ENCODE measurements at places on chromosomes 2 and 18.

- no peak for DNase-seq
Observed at GRCh38 chr2:64260817-64261216, 116.6 kb upstream of the PELI1 start.

DNA sequence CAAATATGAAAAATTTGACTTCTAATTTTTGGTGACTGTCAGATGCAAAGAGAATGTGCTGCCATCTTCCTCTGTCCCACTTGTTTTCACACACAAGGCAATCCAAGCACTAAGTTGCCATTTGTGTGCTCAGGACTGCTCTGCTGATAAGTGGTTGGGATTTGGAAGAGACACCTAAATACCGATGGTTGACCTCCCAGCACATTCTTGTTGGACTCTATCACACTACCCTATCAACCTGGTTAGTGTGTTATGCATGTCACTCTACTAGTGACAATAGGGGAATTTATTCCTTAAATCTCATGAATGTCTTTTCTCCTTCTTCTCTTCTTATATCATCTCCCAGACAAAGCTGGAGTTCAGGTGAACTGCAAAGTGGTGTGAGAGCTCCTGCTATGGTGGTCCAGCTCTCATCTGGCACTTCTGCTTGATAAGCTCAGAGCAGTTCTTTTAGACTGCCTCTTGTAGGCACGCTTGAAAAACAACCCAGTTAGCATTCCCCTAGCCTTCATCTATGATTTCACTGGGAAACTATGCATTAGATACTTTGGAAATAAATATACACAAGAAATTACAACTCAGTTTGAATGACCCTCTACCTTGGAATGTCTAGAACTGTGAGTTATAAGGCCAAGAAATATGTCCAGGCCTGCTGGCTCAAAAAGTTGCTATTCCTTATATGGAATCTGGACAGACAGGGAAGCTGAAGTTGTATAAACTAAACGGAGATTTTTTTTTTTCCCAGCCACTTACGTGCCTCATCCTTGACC is 404.8 kb downstream of the MEIS1 start:
- DNase-seq, result peak; percentile 98

DNA sequence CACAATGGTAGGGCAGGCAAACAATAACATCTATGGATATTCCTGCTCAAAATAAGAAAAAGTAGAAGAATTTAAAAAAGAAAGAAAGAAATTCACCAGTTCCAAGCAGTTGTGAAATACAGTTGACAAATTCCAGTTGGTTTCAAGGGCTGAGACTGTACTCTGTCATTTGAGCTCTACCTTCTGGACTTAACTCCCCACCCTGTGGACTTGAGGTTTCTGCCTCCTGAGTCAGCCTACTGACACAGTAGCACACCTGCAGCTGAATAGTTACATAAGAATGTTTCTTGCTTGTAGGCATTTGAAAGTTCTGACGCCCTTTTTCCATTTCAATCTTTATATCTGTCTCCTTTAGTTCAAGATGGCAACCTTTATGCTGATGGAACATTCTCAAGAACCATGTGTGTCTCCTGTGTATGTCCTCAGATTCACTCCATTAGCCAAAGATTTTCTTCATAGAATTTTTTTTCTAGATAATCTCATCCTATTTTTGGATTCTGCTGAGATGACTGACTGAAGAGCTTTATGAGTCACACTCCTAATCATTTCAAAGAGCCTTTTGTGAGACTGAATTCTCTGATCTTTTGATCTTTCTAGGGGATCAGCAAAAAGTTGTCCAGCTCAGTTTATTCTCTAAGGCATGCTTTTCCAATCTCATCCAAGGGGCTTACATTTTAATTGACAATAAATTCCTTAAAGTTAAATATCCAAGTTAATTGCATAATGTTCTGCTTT is 19.1 kb downstream of the NETO1 start:
- no peak for DNase-seq

DNA sequence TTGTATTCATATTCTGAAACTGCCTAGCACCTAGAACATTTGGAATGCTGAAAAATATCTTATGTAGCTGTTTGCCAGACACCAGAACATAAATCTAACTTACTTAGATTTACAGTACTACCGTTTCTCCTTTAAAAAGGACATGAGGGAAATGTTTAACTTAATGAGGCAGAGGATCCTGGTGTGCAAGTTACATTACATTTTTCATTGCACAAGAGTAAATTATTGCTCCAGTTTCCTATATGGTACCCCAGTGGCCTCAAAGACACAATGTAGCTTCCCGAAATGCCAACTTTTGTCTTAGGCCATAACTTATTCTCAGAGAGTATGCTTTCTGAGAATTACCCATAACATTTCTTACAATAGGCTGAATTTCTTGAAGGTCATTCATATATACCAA is 105.5 kb upstream of the DTNA start:
- DNase-seq, result no peak

DNA sequence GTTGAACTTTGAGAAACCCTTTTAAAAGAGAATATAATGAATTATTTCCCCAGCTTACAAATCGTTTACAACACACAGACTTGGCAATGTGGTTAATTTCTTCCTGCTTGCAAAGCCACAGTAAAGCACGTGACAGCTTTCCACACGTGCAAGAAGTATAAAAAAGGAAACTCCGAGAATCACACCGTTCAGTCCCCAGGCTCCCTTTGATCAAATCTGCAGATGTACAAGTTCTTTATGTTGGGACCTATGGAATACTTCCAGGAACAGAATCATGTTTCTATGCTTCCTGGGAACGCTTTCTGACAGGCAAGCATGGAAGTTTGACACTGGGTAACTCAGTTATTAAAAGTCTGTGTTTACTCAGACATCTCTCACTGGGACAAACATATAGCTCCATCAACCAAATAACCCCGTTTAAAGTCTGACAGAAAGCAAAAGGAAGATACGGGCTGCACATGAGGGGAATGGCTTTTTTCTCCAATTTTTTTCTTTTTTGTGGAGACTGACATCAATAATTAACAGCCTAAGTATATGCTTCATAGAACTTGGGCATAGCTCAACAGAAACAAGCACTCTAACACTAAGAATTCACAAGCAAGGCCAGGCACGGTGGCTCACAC is 134.8 kb downstream of the EIPR1 start:
- peak; percentile 2 for DNase-seq

DNA sequence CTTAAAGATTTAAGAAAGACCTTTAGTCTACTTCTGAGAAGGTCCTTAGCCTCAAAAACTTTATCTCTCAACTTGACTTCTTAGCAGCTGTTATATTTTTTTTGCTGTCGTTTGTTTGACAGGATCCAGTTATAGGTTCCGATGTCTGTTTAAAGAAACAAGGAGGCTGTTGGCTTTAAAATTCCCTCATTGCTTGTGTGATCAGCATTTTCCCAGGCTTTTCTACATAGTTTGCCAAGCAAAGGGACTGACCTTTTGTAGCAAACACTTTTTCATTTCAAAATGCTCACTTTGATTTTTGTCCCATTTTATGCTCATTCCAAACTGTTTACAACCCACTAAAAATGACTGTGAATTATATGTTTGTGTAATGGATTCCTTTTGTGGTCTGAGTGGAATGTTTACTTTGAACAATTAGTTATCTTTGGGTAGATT is 394.9 kb downstream of the ARHGAP15 start:
- DNase-seq, result peak; percentile 46

- DNase-seq, result no peak
Observed at GRCh38 chr18:9333441-9334328, 888 bp upstream of the TWSG1 start.

DNA sequence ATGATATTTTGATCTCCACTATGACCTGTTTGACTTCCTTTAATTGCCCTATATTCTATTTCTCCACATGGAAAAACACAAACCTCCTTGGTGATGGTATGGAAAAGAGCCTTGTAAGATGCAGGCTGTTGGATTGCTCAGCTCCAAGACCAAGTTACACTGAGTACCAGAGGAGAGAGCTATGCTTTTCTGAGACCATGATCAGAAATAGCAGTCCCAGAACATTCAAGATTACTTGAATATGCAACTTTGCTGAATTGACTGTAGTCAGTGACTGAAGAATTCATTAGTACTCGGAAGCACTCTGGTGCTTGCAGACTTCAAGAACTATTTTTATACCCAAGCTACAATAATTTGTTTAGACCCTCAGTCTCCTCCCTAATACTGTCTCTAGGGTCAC is 310.6 kb upstream of the FSIP2 start:
- no peak for DNase-seq

DNA sequence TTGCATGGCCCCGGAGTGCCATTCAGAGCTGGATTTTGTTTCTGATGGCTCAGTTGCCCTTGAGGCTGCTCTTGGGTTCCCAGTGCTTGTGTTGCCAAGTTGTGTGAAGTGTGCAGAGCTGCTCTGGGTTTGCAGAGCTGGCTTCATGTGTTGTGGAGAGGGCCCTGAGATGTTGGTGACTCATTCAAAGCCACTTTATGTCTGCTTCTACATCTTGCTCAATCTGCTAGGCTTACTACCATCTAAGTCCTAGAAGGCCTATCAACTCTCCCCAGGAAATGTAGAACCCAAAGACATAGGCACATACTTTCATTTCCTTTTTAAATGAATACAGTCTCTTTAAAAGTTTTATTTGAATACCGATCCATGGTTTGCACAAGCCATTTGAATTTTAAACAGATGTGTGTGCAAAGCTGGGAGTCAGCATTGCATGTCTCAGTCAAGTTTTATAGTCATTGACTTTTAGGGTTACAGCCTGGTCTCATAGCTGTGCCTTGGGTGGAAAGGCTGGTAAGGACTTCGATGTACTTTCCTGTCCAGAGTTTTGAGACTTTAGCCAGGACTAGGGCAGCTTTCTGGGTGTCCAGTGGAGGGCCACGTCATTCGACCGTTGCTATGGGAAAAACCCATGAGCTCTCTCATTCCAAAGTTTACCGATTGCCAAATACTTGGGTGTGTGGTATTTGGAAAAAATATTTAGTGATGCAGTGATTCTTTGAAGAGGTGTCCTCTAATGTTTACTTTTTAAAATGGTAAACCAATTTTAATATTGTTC is 105.0 kb downstream of the LTBP1 start:
- DNase-seq, result peak; percentile 88

DNA sequence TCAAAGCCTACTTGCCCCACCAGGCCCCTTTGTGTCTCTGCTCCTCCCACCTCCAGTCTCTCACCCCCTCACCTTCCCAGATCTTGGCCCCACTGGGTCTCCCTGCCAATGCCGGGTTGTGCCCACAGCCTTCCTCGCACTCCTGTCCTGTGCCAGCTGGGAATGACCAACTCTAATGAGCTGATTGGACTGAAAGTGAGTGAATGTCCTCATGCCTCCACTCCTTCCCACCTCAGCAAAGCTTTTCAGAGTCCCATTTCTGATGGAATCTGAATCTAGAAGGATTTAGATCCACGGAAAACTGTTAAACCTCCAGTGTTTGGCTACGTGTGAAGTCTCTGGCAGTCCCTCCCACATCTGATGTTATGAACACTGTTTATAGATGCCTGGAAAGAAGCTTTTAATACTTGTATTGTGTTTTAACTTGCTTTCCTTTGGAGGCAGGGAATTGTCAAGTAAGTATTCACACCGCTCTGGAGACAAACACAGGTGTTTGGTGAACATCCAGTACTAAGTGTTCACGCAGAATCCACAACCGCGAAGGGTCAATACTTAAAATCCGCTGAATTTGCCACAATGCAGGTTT is 103.9 kb downstream of the RTN4 start:
- no peak for DNase-seq

DNA sequence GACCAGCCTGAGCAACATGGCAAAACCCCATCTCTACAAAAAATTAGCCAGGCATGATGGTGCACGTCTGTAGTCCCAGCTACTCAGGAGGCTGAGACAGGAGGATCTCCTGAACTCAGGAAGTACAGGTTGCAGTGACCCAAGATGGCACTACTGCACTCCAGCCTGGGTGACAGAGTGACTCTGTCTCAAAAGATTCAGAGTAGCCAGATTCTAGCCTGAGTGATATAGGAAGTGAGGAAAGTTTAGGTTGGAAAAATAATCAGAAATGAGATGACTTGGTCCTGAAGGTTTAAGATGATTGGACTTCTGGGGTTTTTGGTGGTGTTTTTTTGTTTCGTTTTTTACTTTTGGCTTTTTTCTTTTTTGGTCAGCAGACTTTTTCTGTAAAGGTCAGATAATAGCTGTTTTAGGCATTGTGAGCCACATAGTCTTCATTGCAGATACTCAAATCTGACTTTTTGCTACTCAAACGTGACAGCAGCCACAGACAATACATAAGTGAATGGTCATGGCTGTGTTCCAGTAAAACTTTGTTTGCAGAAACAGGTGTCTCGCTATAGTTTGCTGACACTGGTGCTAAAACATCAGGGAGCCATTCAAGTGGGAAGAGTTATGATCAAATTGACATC is 104.1 kb upstream of the UBXN4 start:
- DNase-seq, result no peak

GRCh38 chr18:62097698-62098097 is 89.2 kb downstream of the PIGN start:
- DNase-seq, result no peak

GRCh38 chr2:100208141-100208770 is 65.9 kb upstream of the AFF3 start:
- peak; percentile 11 for DNase-seq

- no peak for DNase-seq
Observed at GRCh38 chr18:57428221-57429150, 6.7 kb upstream of the ONECUT2 start.

DNA sequence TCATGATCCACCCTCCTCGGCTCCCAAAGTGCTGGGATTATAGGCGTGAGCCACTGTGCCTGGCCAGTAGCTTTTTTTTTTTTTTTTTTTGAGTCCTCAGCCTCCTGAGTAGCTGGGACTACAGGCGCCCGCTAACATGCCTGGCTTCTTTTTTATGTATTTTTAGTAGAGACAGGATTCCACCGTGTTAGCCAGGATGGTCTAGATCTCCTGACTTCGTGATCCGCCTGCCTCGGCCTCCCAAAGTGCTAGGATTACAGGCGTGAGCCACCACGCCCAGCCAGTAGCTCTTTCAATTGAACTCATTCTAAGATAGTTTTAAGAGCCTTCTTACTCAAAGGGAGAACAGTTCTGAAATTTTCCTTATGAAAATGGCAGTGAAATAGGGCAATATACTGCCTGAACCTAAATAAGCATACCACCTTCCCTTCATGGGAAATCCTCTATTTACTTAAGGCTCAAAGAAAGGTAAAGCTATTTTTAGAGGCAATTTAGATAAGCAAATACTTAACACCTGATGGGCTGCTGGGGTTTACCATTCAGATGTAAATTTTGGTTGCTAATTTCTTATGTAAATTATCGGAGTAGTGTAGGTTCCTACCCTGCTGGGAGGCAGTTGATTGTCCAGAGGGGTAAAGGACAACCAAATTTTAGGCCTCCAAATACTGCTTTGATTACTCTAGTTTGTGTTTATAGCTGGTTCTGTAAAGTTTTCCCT is 144.7 kb downstream of the GREB1L start:
- DNase-seq, result no peak

DNA sequence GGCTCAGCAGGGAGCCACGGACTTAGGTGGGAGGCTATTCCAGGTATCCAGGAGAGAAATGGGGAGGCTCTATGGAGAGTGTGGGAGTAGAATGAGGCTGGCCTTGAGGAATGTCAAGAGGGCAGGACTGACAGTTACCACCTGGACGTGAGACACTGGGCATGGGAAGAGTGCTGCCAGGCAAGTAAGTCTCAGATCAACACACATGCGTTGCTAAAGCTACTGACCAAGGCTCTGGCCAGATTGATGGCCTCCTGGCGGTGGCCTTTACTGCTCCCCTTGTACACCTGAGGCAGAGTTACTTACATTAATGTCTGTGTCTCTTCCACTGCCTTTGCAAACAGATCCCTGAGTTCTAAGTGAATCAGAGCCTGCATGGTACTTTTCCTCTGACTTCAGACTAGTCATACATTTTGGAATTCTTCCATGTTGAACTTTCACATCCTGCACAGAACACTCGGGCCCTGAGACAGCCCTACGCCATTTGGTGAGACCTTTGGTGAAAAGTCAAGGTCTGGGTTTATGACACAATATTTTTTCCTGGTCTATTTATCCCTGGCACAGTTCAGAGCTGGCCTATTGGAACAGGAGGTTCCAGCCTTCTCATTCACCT is 398.8 kb upstream of the TRIB2 start:
- peak; percentile 85 for DNase-seq

All from fibroblast of the aortic adventitia (primary cell).